Activated T-cell treated with anti-CD3 and anti-CD28 coated beads for 1 hour (primary cell): ENCODE measurements at places on chromosomes 1 and 21.

- DNase-seq, result no peak
Observed at GRCh38 chr1:156623946-156624813, 5.0 kb downstream of the HAPLN2 start.

- DNase-seq, result no peak
Observed at GRCh38 chr1:234925440-234926263, 203.0 kb downstream of the TOMM20 start.

GRCh38 chr21:14120091-14120734 lies 90.5 kb downstream of the LIPI start:
- DNase-seq, result no peak

DNA sequence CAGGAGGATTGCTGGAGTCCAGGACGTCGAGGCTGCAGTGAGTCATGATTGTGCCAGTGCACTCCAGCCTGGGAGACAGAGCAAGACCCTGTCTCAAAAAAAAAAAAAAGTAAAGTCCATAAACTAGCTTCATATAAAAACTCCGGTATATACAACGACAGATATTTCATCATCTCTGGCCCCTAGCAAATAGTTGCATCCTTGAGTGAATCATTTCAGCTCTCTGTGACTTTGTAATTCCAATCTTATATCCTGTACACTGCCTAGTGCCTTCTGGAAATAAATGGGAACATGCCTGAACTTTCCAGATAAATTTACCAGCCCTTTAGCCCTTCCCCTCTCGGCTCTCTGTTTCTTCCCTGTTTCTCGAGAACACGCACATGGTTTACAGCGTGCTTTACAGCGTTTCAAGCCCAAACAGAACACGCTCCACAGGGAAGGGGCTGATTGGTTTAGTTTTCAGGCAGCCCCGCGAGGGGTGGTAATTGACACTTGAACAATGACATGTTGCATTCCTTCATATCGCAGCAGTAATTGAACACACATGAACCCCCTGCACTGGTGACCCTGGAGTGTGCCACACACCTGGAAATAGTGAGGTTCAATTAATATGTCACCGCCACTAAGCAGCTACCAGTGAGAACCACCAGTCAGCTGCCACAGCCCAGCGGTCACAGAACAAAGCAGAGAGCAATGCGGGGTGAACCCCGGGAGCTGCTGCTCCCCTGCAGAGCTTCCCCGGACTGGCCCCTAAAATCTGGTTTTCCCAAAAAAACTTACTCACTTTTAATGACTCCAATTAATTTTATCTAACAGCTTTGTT lies 35.7 kb upstream of the SIM2 start:
- no peak for DNase-seq

DNA sequence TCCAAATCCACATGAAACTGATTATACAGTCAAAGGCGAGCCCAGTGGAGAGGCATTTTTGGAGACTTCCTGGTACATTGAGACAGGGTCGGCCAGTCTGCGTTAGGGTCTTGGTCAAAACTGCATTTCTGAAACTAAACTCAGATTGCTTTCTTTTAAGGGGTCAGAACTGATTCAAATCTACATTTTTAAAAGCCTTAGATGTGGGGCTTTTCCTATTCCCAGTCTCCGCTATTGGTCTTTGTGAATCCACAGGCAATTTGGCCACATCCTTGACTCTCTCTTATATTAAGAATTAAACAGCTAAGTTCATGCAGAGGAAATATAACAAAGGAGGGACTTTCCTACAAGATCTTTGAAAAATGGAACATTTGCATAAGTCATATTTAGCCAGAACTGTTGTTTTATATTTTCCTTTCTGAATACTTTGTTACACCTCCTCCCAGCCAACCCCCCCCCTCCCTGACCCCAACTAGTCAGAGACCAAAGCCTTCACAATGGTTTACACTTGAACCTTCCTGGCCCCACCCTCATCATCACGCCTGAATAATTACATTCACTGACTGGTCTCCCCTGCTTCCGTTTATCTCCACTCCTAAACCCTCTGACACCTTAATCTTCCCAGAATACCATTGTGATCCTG lies 30.9 kb downstream of the SELL start:
- DNase-seq, result no peak

DNA sequence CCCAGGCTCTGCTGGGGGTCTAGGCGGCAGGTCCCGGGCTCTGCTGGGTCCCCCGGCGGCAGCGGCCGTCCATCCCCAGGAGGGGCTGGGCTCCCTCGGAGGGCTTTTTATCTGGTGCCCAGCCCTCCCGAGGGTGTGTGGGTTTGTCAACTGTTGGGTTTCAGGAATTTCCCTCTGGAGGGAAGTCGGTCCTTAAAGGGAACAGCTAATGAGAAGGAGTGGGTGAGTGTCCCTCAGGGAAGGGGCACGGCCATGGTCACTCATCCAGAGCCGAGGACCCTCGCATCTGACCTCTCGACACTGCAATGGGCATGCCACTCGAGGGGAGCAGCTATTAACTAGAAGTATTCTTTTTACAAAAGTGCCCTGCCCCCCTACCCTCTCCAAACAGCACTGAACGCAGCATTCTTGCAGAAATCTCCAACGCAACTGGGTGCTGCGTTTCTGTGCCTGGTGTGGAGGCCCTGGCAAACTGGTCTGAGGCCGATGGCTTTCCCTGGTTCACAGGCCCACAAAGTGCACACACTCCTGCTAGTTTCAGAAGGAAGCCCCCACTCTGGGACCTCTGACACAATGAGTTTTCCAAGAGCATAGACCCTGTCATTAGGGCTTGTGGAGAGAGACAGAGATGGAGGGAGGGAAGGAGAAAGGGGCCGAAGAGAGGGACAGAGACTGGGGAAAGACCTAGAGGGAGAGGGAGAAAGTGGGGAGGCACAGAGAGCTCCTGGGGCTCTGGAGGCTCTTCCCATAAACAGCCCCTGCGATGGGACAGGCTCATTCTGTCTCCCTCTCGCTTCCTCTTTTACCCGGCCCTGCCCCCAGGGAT lies 1.0 kb upstream of the TSPEAR start:
- DNase-seq, result no peak

- DNase-seq, result no peak
Observed at GRCh38 chr1:243746751-243747150, 103.3 kb downstream of the AKT3 start.

GRCh38 chr1:167554028-167554779 lies 642 bp upstream of the CREG1 start:
- no peak for DNase-seq
